SHP77 treated with DMSO at 0.1 percent for 48 hours (cell line): ENCODE measurements at places on chromosomes 2 and 18.

- no peak for DNase-seq
Measured at GRCh38 chr2:177772529-177772928, 300.0 kb downstream of the PDE11A start.

GRCh38 chr2:166892397-166892796 is 4.1 kb downstream of the XIRP2 start:
- DNase-seq: no peak

GRCh38 chr2:133077269-133077822 is 407.3 kb upstream of the LYPD1 start:
- DNase-seq: no peak

GRCh38 chr2:24454294-24454693 is 36.8 kb upstream of the NCOA1 start:
- DNase-seq: no peak

DNA sequence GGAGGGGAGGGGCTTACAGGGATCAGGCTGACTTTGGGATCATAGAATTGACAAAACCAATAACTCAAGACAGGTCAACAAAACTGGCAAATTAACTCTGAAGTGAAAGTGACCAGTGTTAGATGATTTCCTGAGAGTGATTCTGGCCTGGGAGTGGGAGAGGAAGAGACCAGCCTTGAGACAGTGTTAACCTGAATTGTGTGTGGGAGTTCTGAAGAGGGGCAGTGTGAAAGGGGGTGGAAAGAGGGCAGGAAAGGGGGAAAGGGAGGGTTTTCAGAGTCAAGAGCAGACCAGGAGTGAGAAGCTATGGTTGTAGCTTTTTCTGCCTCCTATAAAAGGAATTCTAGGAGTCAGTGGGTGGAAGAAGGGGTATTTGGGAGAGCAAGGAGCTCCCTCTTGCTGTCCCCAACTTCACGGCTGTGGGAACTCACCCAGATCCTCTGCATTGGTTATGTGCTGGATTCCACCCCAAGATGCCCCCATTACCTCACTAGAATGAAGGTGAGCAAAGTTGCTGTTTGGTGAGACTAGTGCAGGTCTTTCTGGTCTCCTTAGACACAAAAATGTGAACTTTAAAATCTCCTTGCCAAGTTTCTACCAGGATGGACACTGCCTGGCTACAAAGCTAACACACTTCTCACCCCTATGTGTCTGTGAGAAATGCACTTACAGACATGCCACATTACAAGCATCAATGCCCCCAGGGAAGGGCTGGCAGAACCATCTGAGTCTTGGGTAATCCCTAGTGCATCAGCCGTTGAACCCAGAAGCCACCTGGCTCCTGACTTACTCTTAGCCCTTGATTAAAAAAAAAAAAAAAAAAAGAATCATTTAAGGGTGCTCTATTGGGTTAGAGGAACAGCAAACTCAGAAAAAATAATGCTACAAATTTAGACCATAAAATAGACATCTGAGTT is 61.6 kb downstream of the BMP10 start:
- DNase-seq: no peak

DNA sequence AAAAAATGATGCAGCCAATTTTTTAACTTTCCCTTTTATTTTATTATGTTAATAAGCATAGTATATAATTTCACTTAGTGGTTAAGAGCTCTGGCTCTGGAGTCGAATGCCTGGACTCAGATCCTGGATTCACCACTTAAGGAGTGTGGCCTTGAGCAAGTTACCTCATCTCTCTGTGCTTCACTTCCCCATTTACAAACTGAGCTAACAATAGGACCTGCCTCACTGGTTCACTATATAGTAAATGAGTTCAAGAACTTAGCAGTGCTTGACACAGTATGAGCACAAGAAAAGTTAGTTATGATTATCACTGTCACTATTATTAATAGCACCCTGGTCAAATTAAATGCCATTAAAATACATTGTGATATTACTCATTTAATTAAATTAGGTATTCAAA is 30.6 kb downstream of the SCN3A start:
- DNase-seq: no peak

- no peak for DNase-seq
Measured at GRCh38 chr2:184654945-184655344, 56.6 kb downstream of the ZNF804A start.

DNA sequence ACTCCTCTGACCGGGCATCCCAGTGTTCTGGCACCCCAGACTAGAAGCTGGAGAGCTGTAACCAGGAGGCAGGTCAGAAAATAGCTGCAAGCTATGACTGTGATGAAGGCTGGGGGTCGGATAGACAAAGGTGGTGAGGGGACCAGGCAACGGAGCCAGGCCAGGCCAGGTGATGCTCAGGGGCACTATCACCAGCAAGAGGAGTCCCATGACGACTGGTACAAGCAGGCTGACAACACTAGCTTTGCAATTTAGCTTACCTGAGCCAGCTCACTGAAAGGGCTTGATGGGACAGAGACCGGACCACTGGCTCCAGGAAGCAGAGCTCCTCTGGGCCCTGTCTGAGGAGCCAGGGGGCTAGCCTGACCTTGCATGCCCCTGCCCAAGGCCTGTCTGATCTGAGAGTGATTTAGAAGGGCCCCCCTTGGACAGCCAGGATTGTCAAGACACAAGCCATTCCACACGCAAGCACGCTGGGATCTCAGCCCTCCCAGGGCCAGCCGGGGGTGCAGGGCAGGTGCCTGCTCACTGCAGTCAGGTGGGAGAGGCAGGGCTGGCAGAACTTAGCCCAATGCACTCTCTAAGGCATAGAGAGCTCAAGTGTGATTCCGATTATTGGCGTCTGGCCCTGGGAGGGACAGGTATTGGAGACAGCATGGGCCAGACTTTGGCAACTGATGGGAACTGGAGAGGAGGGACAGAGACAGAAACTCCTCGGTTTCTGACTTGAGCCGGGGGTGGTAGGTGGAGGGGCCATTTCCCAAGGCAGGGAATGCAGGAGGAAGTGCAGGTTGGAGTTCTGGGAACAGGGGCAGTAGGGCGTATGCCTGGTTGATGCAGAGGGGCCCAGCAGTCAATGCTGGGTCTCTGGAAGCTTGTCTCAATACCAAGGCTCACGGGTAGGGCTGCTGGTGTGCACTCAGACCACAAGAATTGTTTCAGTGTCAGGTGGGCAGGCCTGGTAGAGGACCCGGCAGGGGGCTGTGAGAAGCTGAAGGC is 47.7 kb downstream of the MYO7B start:
- no peak for DNase-seq

DNA sequence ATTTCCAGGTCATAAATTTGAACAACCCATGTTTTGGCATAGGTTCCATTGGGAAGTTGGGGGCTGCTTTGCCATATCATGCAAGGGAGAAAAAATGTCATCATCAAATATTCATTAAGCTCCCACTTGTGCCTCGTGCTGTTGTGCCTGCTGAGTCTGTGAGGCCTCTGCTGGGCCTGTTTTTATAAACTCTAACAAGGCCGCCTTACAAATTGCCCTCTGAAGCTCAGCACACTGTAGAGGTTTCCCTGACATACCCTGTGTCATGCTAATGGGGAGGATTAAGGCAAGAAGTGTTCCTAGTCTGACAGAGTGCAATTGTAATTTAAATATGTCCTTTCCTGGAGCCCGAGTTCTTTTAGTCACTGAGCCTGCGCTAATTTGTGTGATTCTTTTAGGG is 17.6 kb downstream of the OSBPL6 start:
- no peak for DNase-seq

DNA sequence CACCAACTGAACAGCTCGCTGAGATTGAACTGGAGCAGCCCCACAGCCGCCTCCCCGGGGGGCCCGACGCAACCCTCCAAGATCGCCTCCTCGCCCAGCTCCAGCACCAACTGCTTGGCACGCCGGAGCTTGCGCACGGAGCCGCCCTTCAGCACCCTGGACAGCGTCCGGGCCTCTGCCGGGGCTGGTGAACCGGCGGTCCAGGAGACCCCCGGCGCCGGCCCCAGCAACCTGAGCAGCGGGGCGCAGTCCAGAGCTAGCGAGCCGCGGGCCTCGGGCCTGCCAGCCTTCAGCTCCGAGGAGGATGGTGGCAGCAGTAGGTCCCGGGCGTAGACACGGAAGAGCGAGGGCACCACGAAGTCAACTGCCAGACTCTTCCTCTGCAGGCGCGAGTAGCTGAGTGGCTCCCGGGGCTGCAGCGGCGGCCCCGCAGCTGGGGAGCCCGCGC is 1.2 kb downstream of the ALK start:
- DNase-seq: no peak

DNA sequence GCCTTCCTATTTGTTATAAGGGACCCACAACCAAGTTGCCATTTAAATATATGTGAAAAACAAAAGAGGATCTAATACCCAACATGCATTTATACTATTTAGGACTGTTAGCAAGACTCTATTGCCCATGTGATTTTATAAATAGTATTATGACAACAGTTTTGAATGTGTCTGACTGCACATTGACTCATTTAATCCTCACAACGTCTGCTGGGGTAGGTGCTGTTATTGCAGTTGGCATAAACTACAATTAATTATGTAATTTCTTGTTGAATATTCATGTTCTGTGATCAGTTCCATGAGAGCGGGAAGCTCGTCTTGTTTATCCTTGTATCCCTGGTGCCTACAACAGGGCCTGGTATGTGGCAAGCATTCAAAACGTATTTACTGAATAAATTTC is 53.7 kb downstream of the SH2D6 start:
- no peak for DNase-seq

DNA sequence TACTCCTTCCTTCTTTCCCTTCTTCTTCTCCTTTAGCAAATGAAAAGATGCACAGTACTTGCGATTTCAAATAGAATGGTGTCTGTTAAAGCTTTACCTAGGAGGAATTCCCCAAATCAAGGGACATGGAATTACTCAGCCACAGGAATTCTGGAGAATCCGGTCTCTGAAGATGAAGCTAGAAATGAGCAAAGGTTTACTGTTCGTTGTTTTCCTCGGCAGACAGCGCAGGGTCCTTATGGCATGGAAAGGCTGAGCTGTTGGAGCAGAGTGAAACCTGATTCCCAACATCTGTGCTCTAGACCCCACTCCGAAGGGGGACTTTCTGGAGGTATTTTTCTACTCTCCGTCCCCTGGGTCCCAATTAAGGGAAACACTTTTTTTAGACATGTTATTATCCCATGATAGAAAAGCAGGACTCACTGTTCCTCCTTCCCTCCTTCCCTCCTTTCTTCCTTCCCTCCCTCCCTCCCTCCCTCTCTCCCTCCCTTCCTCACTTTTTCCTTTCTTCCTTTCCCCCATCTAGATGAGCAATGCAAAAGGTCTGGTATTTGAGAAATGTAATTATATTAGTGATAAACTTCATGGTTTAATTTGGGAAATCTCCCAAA is 47.1 kb downstream of the CDCA7 start:
- DNase-seq: no peak

DNA sequence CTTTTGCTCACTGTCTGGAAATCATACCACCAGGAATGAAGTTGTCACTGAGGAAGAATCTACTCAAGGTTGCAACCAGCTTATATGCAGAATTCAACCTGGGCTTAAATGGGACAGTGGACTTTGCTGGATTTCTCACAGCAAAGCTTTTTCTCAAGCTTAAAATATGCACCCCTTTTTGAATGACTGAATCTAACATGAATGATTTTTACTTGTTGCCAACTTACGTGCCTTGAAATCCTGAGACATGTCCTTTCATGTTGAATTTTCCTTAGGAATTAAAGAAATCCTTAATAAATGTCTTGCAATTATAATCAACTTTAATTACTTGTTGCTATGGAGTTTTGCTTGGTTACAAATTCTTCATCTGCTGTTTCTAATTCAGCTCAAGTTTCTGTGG is 57.4 kb downstream of the SPP2 start:
- DNase-seq: no peak

DNA sequence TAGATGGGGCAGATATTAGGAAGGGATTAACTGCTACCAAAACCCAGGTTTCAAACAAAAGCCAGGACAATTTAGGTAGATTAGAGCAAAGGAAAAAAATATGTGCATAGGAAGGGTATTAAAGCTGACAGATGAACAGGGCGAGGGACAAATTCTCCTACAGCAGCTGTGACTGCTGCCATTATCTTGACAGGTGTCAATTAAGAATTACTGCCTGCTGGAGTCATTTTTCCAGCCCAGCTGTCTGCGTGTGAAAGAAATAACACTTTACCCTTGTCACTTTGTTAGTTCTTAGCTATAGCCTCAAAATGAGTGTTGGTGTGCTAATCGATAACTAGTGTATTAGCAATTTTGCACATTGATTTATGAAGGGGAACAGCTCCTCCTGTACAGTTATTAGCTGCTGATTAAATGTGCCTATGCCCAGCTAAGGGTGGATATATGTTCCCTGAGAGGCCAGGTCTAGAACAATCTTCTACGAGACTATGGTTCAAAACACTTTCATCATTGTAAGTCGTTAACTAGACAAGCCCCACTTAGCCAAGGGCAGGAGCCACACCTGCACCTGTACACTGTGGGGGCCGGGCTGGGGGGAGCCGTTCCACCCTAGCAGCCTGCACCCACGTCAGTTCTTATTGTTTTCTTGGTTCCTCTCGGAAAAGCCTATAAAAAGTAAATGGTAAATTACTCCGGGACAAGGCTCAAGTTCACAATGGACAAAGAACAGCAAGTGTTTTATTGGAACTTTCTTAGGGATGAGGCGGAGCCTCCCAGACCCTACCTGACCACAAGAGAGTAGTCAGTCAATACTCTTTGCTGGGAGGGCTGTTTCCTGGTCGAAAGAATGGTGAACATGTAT is 7.7 kb downstream of the TSHZ1 start:
- no peak for DNase-seq

GRCh38 chr2:71730785-71731383 is 277.5 kb downstream of the DYSF start:
- DNase-seq: no peak

DNA sequence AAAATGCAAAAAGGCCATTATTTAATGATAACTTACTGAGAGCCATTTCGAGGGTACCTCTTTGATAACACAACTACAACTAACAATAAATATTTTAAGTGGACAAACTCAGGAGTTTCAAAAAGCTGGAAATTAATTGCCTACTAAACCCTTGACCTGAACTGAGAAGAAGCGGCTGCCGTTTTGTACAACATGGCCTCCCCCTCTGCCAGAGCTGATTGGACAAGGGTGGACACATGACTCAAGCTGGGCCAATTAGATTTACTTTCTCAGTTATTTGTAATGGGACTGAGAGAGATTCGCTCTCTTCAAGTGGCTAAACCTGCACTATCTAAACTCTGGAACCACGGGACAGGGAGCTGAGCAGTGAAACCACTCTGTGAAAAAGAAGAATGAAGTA is 135.9 kb upstream of the SERPINE2 start:
- no peak for DNase-seq

- no peak for DNase-seq
Measured at GRCh38 chr2:221572821-221573429, 821 bp upstream of the EPHA4 start.

GRCh38 chr2:142883526-142883925 is 6.1 kb downstream of the KYNU start:
- DNase-seq: no peak
